ENCODE measurements at places on chromosomes 7 and 10.

DNA sequence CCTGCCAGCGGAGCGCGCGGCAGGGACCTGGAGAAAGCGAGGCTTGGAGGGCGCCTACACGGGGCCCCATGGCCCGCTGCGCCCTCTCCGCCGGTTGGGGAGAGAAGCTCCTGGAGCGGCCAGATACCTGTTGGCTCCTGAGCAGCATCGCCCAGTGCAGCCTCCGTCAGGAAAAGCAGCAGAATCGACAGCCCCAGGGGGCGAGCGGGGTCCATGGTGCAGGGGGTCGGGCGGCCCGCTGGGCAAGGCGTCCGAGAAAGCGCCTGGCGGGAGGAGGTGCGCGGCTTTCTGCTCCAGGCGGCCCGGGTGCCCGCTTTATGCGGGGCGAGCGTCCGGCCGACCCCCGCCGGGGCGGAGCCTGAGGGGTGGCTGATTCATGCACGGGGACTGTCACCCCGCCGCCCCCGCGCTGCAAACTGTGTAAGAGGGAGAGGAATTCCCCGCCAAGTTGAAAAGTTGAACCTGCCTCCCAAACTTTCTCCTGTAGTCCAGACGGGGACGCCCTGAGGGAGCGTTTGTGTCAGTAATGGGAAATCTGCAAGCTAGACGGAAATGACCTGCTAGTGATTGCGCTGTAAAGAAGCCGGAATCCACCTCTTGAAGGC is at the start of gene TFPI2:
TFPI2 (minus strand) TSS at position 290 of the 605 bp plus-strand sequence; CDS start at position 215, 75 bp downstream.
- no peak for DNase-seq

DNA sequence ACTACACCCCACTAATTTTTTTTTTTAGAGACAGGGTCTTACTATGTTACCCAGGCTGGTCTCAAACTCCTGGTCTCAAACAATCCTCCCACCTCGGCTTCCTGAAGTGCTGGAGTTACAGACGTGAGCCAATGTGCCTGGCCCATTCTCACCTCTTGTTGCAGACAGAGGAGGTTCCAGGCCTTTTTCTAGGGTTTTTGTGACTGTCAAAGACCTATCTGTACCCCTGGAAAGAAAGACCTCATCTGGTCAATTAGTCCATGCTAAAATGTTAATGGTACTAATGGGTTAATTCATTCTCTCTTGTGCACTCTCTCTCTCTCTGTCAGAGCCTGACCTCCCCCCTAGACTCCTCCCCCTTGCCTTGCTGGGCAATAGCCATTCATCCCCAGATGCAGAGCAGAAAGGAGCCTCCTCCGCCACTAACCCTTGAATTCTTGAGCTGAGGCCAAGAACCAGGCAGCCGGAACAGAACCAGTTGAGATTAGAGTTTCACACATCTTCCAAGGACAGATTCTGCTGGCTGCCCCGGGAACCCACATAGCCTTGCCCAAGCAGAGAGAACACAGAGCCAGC is 209.7 kb downstream of the SKIDA1 start:
- DNase-seq: peak; percentile 18

DNA sequence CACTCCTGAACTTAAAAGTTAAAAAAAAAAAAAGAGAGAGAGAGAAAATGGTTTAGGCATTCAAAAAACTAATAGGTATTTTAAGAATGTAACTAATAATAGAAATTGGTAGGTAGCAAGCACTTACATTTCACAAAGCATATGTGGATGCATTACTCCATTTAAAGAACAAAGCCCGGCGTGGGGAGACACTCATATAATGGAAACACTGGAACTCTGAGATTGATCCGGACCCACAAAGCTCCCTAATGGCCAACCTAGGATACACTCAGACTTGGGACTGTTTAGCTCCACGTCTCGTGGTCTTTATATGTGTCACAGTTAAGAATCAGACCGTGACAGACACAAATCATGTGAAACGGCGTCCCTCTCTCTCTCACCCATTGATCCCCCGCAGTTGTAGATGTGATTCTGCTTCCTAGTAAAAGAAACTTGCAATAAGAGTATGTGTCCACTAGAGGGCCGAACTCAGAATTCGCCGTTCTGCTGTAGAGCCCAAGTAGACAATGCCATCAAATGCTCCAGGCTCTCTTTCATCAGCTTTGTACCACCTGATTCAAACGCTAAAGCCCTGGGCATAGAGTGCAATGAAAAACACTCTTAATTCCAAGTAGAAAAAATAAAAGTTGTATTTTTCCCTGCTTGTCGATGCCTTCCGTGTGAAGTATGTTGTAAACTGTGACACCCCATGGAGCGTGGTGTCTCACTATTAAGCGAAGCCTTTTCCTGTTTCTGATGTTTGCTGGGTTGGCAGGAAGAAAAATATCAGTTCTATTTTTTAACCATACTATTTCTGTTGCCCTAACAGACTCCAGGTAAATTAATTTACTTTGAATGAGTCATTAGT is 429.0 kb upstream of the MTPN start:
- peak; percentile 60 for DNase-seq

- no peak for DNase-seq
Observed at GRCh38 chr7:24715171-24715570, 42.1 kb downstream of the GSDME start.

DNA sequence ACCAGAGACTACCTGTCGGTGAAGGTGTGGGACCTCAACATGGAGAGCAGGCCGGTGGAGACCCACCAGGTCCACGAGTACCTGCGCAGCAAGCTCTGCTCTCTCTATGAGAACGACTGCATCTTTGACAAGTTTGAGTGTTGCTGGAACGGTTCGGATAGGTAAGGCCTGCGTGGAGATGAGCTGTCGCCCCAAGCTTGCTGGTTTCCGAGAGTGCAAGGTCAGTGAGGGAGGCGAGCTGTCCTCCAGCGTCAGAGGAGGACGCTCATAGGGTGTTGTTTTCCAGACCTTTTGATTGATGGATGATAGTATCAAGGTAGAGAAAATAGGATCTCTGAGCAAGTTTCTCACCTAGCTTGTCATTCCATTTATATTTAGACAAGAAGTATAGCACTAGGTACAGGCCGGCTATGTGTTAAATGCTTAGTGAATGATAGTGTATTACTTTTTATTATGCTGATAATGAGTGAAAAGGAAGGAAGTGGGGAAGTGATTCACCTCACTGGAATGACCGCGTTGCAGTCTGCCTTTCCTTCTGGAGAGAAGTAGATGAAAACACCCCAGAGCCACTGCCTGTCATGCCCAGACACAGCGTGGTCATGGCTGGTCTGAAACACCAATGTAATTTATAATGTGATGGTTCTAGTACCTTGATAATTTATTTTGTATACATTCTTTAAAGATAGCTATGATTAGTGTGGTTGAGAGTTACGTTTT is 33.9 kb downstream of the BNIP3 start:
- DNase-seq: no peak

DNA sequence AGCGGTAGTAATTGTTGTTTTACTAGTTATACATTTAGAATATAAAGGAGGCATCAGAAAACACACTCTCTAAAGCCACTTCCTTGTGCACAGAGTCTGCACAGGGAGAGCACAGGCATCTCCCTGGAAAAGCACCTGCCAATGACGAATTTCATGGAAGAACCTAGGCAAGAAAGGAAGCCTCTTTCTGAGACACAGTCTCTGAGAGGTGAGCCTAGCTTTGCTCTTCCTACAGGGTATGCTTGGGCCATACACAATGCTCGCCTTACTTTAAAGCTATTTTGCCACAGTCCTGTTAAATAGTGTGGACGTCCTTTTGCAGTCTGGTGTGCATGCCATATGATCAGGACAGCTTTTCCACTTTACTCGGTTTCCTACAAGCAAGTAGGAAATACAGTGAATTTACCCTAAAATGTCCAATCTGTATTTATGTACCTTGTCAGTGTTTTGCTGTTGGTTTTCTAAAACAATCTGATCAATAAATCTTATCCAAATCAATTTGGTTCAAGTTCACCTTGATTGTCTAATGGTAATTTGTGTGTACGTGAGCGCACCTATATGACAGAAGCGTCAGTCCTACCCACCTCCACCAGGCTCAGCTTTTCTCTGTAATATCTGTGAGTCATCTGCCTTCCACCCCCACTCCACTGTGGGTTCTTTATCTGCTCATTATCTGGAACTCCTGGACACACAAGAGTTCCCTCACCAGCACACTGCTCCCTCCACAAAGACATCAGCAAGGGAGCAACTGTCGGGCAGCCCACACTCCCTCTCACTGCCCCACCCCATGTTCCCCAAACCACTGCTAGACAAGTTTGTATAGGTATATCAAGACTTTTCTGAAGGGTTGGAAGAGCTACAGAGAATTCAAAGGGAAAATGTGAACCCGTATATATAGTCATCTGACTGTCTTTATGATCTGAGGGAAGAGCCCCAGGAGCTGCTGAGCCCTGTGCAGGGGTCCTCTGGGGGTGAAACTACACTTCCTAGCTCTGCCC is 65.2 kb downstream of the KLHDC10 start:
- no peak for DNase-seq

DNA sequence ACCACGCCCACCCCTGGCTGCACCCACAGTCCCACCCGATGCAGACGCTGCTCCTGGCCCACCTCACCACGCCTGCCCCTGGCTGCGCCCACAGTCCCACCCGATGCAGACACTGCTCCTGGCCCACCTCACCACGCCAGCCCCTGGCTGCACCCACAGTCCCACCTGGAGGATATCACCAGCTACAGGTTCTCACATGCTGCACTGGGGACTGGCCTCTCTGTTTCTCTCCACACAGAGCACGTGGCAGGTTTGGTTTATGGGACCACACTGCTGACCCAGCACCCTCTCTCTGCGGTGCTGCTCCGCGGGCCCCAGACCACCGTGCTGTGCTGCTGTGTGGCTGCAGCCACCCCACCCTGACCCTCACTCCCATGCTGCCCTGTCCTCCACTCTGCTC is 120.9 kb downstream of the VIPR2 start:
- DNase-seq: no peak

- no peak for DNase-seq
Observed at GRCh38 chr10:104666106-104666505, 25.0 kb downstream of the SORCS3 start.

DNA sequence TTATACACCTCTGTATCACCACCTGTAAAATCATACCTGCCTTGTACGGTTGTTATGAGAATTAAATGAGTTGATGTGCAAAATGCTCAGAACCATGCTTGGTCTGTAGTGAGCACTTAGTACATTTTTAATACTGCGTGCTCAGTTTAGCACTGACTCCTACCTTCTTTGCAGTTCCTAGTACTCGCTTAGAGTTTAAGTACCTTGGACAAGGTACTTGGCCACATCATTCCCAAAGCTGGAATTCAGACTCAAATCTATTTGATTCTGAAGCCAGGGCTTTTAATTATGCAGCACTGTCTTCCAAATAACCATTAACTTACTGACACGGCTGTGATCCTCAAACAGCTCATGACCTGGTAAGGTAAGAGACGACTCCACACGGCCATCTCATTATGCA is 100.0 kb upstream of the AGK start:
- DNase-seq: no peak

DNA sequence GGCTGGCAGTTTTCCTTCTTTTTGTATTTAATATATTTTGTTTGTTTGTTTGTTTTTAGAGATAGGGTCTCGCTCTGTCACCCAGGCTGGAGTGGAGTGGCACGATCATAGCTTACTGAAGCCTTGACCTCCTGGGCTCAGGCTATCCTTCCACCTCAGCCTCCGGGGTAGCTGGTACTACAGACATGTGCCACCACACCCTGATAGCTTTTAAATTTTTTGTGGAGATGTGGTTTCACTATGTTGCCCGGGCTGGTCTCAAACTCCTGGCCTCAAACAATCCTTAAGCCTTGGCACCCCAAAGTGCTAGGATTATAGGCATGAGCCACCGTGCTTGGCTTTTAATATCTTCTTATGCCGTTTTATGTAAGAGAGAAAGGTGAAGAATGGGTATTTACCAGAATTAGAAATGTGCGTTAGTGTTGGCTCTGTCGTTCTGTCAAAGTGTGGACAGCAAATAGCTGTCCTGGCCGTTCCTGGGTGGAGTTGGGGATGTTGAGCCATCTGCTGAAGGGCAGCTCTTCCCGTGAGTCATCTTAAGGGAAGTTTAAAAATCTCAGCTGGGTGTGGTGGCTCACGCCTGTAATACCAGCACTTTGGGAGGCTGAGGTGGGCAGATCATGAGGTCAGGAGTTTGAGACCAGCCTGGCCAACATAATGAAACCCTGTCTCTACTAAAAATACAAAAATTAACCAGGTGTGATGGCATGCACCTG is 14.8 kb downstream of the OGDH start:
- no peak for DNase-seq

- no peak for DNase-seq
Observed at GRCh38 chr10:90148116-90148855, 446.9 kb downstream of the KIF20B start.

- no peak for DNase-seq
Observed at GRCh38 chr7:156568258-156568657, 72.3 kb upstream of the RNF32 start.

DNA sequence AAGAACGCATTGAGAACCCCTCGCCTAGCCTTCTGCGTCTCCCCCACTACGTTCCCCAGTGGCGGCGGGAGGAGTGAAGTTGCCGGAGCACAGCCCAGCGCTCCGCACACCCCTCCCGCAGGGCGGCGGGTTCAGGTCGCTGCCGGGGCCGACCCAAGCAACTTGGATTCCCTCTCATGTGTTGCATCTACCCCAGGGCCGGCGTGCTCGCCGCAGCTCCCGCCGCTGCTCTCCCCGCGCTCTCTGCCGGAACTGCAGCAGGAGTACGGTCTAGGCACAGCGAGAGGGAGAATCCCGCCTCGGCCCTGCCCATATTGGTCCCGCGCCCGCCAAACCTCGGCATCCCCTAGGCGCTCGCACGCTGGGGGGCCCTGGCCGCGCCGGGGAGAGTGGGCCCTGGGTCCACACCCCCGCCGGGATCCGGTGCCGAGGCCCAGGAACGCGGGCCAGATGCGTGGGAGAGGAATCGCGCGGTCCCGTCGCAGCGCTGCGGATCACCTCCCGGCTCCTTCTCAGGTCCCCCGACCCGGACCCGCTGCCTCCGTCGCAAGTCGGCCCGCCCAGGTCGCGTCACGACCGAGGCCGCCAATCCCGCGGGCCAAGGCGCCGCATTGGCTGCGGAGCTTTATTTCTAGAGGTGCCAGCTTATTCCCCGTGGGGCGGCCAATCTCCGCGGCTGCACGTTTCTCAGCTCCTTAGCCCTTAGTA is 648 bp upstream of the TMEM243 start:
- no peak for DNase-seq

- DNase-seq: no peak
Observed at GRCh38 chr7:37081436-37081835, 357.1 kb upstream of the AOAH start.

GRCh38 chr10:73083221-73083620 is 13.4 kb downstream of the P4HA1 start:
- DNase-seq: no peak

GRCh38 chr10:99329554-99330346 is 594 bp downstream of the CNNM1 start:
- no peak for DNase-seq

DNA sequence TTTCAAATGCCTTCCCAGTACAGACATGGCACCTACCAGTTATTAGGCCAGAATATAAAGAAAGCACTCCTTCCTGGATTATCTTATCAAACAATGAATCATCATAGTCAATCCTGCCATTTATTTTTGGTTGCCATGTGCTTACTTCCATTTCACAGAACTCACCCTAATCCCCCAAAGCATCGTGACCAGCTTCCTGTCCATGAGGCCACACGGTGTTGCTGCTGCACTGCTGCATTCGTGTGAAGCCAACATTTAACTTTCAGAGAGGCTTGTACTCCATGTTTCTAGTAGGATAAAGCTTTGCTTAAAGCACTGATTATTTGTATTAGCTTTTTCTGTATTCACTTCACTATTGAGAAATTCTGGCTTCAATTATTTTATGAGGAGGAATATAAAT is 14.4 kb downstream of the COL28A1 start:
- DNase-seq: no peak

Measured in NCI-H2029 treated with DMSO at 0.1 percent for 48 hours (cell line).